ENCODE measurements at places on chromosomes 1 and 21.

GRCh38 chr21:31329456-31330143, 14.5 kb downstream of the TIAM1 start:
- no peak for DNase-seq

GRCh38 chr1:170048515-170048914, 26.0 kb downstream of the KIFAP3 start:
- DNase-seq = no peak

GRCh38 chr1:241957692-241958494, at the start of gene BECN2:
TSS of gene BECN2 (plus strand) at chr1:241957767. CDS start at chr1:241957767, 0 bp downstream.
- DNase-seq = no peak

DNA sequence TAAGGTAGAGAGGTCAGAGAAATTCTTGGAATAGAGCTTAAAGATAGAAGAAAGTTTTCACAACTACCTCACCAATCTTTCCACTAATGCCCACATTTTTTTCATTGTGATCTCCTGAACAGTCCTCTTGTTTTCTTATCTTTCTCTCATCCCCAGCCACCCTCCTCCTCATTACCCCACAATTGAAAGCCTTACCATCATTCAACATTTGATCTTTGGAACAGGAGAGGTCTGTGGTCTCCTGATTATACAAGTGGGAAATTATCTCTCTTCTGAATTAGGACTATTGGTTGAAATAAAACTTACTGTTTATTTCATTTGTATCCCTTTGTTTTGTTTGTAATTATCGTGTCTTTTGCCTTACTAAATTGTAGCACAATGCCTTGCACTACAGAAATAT, 29.6 kb downstream of the DNAH14 start:
- DNase-seq = no peak

DNA sequence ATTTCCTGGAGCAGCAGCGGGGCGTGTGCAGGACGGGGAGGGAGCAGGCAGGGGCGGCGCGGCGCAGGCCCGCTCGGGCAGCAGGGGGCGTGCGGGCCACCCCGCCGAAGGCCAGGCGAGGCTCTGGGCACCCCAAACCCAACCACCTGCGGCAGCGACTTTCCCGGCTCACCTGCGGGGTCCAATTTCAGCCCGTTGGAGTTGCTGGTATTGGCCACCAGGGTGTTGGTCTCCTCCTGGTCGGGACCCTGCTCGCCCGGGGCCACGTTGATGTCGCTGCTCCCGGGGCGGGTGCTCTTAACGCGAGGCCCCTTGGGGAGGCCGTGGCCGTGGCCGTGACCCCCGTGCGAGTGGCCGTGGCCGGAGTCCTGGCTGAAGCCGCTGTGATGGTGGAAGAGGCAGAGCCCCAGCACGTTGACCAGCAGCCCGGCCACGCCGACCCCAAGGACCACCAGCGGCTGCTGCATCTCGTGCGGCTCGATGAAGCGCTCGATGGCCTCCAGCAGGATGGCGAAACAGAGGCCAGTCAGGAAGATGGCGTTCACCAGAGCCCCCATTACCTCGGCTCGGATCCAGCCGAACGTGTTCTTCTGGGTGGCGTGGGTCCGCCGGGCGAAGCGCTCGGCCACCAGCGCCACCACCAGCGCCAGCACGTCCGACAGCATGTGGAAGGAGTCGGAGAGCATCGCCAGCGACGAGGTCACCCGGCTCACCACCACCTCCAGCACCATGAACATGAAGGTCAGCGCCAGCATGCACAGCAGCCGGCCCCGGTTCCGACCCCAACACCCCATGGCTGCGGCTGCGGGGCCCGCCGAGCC, 932 bp downstream of the SLC30A1 start:
- DNase-seq = peak; percentile 76

GRCh38 chr1:55257958-55258357, 42.8 kb upstream of the USP24 start:
- DNase-seq = no peak

- no peak for DNase-seq
Observed at GRCh38 chr1:34639701-34640100, 115.1 kb upstream of the GJB5 start.

DNA sequence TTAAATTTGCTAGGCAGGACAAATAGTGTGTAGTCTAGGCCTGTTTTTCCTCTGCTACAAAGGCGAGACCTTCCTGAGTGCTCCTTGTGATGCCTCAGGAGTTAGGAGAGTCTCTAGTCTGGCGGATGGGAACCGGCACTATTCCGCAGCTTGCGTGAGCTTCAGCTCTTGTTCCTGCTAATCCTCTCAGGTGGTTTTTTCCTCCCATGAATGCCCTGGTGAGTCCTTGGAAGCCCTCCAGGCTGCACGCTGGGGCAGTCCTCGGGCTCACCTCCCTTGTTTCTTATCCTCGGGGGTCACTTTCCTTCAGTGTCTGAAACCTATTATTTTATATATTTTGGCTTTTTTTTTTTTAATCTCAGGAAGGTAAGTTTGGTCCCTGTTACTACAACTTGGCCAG, 28.2 kb downstream of the UTS2 start:
- DNase-seq = no peak

DNA sequence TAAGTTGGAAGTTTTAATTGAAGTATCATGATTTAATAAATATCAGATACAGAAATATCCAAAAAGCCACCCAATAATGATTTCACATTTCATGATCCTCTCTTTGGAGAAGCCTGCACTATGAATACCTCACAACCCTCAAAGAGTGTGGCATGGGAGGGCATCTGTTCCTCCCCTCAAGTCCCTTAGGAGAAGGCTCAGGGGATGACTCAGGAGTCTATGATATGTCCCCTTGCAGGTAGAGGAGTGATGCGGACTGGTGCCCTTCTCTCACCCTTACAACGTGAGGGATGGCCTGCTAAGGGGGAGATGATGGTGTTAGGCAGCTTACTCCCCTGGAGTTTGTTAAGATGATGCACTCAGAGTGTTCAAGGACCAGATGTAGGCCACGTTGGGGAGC, 303.3 kb upstream of the DUSP10 start:
- DNase-seq = no peak

DNA sequence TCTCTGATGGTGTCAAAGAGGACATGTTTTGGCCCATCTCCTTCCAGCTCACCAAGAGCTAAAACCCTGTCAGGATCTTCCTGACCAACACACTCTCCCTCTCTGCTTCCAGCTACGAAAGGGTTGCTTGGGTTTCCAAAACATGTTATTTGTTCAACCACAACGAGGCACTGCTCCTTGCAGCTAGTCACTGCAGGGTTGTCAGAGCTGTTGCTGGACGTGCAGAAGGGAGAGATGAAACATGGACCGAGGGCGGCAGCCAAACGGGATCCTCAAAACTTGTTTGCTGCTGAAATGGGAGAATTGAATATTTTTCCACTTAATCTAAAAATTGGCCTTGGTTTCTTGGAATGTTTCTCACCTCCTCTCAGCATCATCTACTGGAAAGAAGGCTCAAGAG, 12.4 kb downstream of the ZBTB18 start:
- DNase-seq = no peak

GRCh38 chr1:226660410-226661182, 78.5 kb downstream of the ITPKB start:
- DNase-seq = peak; percentile 68

DNA sequence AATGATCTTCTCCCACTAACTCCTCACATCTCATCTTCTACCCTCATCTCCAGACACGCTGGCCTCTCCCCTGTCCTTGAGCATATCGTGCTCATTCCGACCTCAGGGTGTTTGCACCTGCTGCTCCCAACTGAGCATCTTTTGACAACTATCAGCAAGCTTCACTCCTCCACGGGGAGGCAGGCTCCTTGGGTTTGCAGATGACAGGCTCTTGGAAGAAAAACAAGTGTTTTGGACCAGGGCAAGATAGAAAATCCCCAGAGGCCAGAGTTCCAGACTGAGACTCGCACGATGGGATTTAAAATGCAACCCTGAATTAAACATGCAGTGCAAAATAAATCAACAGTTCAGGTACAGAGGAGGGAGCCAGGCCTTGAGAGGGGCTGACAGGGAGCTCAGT, 246.7 kb downstream of the PTPRU start:
- no peak for DNase-seq

DNA sequence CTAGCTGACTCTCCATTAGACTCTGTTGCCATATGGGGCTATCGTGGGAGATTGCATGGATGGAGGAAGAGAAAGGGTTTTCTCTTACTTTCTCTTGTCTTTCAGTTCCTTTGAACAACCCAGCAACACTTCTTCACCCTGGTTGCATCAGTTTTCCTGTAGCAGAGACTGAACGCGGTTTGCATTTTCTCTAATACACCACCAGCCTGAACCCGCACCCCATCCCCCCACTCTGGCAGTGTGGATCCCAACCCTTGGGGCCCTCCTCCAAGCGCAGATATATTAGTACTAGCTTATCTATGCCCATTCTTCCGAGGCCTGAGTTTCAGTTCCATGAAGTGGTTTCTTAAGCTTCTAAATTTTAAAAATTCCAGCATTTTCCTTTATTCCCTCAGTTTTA, 12.6 kb downstream of the DR1 start:
- no peak for DNase-seq

- DNase-seq = no peak
Observed at GRCh38 chr21:35406635-35407034, 357.5 kb upstream of the RUNX1 start.

DNA sequence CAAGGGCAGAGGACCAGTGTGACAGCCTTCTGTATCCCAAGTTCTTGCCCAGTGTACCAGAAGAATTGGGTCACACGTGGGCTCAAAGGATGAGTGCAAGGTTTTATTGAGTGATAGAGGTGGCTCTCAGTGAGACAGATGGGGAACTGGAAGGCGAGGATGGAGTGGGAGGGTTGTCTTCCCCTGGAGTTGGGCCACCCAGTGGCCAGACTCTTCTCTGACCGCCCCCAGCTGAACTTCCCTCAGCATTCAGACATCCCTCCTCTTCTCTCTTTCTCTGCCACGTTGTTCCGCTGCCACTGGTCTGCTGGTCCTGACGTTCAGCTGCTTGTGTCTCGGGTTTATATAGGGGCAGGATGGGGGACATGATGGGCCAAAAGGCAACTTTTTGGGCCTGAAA, 150.1 kb upstream of the IVNS1ABP start:
- DNase-seq = no peak

DNA sequence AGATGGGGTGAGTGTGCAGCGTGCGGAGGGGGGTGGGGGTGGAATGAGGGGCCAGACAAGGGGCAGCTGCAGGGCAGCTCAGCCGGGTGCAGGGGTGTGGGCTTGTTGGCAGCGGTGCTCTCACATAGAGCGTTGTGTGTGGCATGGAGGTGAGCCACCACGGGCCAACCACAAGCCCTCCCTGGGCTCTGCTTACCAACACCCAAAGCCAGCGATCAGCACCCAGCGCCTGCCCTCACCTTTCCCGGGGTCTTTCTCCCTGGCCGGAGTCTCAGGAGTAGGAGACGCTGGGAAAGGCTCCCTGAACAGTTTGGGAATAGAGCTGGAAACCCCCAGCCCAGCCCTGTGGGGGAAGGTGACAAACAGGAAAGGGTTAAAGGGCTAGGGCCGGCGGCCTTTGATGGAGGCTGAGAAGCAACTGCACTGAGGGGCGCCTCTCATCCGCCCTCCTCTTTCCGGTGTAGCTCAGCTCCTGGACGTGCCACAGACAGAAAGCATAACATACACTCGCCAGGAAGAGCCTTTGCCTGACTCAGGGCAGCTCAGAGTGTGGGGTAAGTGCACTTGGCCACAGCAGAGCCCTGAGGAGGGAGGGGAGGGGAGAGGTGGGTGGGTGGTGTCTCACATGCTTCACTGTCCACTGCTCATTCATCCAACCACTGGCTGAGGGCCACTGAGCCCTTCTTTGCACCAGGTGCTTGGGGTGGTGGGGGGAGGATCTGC, 577 bp downstream of the IKBKE start:
- no peak for DNase-seq

DNA sequence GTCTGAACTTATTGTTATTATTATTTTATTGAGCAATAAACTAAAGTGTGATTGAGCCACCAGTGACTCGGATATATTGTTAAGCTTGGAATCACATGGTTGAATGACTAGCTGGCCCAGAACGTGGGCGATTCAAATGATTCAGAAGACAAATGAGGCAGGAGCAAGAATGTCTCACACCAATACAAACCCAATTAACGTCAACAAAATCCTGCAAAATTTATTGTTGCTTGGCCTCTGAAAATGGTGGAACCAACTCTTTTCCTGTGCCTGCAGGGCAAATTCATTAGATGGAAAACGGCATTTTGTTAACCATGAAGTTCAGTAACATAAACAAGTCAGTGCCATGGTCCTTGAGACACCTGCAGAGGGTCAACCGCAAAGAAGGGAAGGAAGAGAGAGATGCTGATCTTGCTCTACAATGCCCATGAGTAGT, 482.0 kb downstream of the SETD4 start:
- DNase-seq = no peak

- no peak for DNase-seq
Observed at GRCh38 chr1:54227891-54228310, 27.9 kb downstream of the MRPL37 start.

DNA sequence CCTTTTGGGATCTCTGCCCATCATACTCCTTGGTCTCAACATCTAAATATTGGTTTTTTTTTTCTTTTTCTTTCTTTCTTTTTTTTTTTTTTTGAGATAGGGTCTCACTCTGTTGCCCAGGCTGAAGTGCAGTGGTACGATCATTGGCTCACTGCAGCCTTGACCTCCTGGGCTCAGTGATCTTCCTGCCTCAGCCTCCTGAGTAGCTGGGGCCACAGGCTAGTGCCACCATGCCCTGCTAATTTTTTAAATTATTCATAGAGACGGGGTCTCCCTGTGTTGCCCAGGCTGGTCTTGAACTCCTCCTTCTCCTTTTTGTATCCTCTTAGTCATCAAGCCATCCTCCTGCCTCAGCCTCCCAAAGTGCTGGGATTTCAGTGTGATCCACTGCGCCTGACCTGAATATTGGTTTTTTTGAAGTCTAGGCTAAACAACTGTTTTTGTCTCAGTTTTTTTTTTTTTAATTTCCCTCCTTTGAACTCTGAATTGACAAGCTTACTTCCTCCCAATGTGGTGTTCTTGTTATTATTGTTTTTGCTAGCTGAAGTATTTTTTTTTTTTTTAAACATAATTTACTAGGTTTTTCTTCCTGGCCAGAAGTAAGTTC, 30.9 kb downstream of the MAPKAPK2 start:
- DNase-seq = no peak

- DNase-seq = no peak
Observed at GRCh38 chr1:115181231-115181630, 91.9 kb upstream of the TSPAN2 start.

DNA sequence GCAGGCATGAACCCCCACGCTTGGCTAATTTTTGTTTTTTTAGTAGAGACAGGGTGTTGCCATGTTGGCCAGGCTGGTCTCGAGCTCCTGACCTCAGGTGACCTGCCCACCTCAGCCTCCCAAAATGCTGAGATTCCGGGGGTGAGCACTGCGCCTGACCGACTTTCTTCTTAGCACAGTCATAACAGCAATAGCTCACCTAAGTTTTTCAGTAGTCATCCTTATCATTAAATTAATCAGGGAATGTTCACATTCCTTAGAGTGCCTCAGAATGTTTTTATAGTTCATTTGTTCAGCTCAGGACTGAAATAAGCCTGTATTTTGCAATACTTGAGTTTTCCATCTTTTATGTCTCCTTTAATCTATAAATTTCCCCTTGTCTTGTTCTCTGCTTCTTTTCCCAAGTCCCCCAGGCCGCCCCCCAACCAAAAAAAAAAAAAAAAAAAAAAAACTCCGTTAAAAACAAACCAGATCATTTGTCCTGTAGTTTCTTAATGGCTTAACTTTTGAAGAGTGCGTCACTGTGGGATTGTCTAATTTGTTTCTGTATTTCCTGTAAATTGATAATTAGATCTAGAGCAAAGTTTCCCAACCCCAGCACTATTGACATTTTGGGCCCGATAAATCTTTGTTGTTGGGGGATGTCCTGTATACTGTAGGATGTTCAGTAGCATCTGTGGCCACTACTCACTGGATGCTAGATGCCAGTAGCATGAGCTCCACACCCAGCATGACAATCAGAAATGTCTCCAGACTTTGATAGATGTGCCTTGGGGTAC, 120.7 kb downstream of the ITSN1 start:
- no peak for DNase-seq

Measured in left ventricle myocardium inferior (tissue), 1 donor.